ENCODE measurements at places on chromosomes 13 and 19. TPM values are rescaled to one million over a fixed set of nuclear protein-coding genes. Genes with fewer than 3 reads are reported as not detected.

Gene PLK5
- 0.09 TPM for polyA plus RNA-seq

DNA sequence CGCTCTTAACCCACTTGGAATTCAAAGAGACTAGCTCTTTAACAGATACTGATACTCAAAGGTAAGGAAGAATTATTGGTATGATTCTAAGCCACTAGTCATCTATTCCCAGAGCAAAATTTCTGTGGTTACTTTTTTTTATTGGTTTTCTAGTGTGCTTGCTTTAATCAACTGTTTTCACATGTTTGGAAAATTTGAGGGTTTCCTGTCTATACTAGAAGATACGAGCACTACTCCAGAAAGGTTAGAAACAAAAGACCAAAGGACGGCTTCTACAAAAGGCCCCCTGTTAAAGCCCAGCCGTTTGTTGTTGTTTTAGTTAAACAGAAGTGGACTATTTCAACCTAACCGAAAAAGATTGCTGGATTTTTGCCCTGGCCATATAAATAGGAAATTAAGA is 18.5 kb upstream of the LPAR6 start:
- DNase-seq, result no peak

GRCh38 chr19:35476149-35476548 is 14.1 kb downstream of the KRTDAP start:
- no peak for DNase-seq

- DNase-seq, result peak; percentile 30
These were observed 124.7 kb upstream of the RNF113B start for GRCh38 chr13:98301721-98302120.
